Fibroblast of upper back skin (primary cell): ENCODE measurements at places on chromosomes 2 and 18.
A peak's percentile ranks its signal among the peaks of the same experiment; 100 is the strongest.

- no peak for DNase-seq
These were observed at the start of gene AMER3 for GRCh38 chr2:130755256-130756052. AMER3 (plus strand) TSS chr2:130755540; CDS start chr2:130762073, 6,533 bp downstream.

GRCh38 chr2:27243391-27244130 lies 19.3 kb downstream of the SLC30A3 start:
- DNase-seq, result no peak

DNA sequence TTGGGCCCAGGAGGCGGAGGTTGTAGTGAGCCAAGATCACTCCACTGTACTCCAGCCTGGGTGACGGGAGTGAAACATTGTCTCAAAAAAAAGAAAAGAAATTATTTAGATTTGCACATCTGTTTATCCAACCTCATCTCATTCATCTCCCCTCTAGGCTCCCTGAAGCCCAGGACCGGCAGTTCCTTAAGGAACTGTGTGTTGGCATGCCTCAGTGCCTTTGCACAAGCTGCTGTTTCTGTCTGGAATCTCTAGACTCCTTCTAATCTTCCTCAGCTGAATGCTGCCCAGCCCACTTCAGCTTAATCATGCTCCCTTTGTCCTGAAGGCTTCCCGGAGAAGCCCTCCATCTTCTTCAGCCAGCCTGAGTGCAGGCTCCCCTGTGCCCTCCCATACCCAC lies 10.9 kb upstream of the RFX8 start:
- no peak for DNase-seq

DNA sequence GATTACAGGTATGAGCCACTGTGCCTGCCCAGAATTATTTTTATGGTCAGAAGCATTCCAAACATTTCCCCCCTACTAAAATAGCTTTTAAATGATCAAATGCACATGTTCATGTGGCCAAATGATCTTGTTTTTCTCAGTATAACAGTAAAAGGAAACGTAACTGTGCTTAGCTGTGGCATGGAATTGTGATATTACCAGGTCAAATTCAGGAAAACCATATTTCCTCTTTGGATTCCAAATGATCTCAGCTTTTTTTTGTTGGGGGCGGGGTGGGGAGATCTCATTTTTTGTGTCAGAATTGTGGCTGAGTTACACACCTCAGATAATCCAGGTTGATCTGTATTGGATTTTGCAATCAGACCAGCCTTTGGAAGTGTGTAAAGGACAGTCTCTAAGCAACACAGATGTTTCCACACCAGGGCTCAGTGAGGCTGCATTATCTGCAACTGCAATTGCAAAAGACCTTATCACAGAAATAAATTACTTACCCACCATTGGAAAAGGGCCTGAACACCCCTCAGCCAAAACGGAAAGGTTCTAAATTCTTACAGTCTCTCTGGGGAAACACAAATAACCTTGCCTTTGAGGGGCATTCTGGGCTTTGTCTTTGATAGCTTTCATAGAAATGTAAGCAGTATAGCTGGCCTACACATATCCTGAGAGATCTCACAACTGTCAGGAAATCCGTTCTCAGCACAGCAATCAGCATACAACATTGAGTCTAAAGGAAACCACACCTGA lies 8.4 kb downstream of the CASP10 start:
- peak; percentile 20 for DNase-seq

- DNase-seq, result no peak
These were observed 39.8 kb downstream of the SPRED2 start for GRCh38 chr2:65392609-65393008.

GRCh38 chr2:58063641-58064040 lies 17.0 kb downstream of the VRK2 start:
- DNase-seq, result peak; percentile 75

DNA sequence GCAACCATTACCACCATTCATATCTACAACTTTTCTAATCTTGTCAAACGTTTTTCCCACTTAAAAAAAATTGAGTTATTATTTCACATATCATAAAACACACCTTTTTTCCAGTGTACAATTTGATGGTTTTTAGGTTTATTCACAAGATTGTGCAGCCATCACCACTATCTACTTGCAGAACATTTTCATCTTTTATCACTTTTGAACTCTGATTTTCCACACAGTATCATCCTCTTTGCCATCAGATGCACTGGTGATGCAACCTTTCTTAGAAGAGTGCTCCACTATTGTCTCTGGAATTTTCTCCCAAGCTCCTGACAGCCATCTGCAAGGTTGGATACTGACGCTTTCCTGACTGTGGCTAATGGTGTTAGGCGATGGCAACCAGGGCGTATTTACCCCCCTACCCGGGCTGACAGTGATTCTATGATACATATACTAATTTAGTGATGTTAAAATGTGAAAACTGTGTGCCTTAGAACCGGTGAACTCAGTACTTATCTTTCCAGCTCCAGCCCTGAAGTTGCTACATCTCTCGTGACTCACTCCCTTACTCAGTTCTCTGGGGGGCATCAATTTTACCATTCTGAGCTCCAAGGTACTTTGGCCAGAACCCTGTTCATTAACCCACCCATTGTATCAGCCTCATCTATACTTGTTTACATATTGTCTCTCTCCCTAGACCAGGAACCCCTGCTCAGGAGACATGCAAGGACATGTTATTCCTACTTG lies 105.4 kb upstream of the SPRED2 start:
- DNase-seq, result peak; percentile 33

DNA sequence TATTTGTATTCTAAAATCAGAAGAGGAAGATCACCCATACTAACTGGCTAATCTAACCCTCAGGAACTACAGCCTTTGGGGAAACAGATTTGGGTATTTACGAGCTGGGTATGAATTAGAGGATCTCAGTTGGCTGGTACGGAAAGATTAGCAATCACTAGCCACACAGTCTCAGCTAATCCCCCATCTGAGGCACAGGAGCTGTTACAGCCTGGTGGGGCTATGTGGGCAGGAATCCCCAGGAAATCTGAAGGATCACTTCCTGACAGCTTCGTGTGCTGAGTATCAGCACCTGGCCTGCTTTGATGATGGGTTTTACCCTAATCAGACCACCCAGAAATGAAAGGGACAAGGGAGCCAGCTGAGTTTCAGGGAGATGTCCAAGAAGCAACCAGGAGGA lies 206.3 kb downstream of the AFF3 start:
- DNase-seq, result no peak

GRCh38 chr2:211149731-211150130 lies 593.3 kb downstream of the CPS1 start:
- no peak for DNase-seq

GRCh38 chr2:222943820-222944219 lies 83.0 kb downstream of the ACSL3 start:
- peak; percentile 34 for DNase-seq

DNA sequence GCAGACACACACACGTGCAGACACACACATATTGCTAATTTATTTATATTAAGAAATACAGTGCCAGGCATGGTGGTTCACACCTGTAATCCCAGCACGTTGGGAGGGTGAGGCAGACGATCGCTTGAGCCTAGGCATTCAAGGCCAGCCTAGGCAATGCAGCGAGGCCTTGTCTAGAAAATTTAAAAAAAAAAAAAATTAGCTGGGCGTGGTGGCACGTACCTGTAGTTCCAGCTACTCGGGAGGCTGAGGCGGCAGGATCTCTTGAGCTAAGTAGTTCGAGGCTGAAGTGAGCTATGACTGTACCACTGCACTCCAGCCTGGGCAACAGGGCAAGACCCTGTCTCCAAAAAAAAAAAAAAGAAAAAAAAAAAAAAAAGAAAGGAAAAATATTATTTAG lies 28.8 kb downstream of the ANXA4 start:
- no peak for DNase-seq

- no peak for DNase-seq
These were observed 78.2 kb upstream of the SMAD7 start for GRCh38 chr18:49028801-49029506.

GRCh38 chr2:118103951-118104940 lies 16.0 kb downstream of the INSIG2 start:
- no peak for DNase-seq

DNA sequence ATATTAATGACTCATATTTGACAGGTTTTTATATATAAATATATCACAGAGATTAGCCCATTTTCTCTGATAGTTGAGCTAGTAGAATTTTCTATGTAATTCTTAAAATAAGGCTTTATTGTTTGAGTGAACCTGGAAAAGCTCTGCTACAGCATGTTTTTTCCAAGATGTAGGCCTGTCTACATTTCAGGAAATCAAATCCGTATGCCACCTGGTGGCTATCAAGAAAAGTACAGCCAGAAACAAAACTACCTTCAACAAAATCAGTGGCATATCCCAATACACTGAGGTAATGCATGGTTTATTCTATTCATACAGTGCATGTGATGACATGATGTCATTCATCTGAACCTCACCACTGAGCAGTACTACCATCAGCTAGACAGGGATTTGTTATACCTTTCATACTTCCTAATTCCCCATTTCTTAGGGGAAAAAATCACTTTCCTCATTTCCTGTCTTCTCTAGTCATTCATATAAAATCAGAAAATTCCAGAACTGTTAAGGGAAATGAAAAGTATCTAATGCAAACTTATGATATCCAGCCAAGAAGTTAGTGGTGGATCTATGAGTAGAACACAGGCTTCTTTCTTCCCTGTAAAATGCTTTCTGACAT lies 310.4 kb upstream of the SYT4 start:
- peak; percentile 34 for DNase-seq

GRCh38 chr2:176171351-176172006 lies 14.4 kb downstream of the HOXD3 start:
- no peak for DNase-seq

- DNase-seq, result peak; percentile 14
These were observed 48.9 kb downstream of the PTPN4 start for GRCh38 chr2:119808516-119809147.

DNA sequence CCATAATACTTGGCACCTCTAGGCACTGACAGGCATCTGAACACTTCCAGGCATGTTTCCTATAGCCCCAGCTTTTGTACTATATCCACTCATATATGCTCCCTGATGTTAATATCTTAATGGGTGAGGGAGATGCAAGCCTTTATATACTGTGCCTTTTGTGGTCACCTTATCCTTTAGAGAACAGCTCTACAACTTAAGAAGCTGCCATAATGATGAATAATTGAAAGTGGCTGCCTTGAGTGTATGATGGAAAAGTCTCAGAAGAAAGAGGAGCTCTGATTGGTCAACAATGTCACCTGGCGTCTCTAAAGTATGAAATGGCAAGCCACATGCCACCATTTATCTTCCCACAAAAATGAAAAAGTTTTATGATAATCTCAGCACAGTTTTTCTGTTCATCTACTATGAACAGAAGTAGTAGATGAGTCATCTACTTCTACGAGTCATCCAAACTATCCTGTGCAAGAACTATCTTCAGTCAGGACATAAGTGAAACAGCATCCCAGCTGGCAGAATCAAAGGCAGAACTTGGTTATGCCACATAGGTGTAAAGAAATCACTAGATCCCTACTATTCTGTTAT lies 997.9 kb upstream of the CELF4 start:
- DNase-seq, result no peak

- DNase-seq, result no peak
These were observed 11.8 kb upstream of the SLC9A4 start for GRCh38 chr2:102461188-102461587.

DNA sequence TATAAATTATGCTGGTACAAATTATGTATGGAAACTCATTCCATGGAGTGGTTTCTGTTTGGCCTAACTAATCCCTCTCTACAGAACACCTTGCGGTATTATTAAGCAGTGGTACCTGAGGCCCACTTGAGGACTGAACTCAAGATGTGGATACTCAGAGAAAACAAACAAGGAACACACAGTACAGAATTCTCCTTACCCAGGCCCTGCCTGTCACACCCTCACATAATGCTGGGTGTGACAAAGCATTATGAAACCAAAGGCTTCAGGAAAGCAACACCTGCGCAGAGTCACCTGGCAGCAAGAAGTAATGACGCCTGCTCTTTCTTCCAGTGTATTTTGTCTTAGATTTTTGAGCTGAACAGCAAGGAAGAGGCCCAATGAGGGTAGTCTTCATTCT lies 264.7 kb downstream of the PAX3 start:
- no peak for DNase-seq

DNA sequence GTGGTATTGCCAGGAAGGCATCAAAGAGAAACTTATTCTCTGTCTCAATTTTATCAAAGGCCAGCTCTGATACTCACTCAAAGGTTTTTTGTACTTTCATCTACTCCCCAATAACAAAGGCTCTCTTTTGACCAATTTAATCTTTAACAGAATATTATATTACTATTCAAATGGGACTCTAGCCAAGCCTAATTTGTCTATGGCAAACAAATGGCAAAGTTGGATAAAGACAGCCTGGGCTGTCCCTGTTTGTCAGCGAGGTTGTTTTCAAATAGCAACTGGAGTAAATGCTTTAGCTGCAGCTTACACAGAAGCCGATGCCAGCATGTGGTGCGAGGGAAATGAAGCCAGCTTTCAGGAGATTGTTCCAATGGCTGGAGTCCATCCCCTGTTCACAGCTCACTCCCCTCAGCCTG lies 80.1 kb upstream of the CTNNA2 start:
- no peak for DNase-seq

- no peak for DNase-seq
These were observed 50.6 kb upstream of the ODC1 start for GRCh38 chr2:10498525-10499274.

GRCh38 chr2:22855761-22856184 lies 529.2 kb upstream of the KLHL29 start:
- no peak for DNase-seq

GRCh38 chr2:238573916-238574315 lies 147.2 kb downstream of the ASB1 start:
- no peak for DNase-seq

- peak; percentile 79 for DNase-seq
These were observed 92.0 kb downstream of the HDAC4 start for GRCh38 chr2:239308661-239309397.

- DNase-seq, result no peak
These were observed 35.0 kb downstream of the TEX51 start for GRCh38 chr2:126933711-126934091.

GRCh38 chr18:48882379-48882778 lies 68.4 kb downstream of the SMAD7 start:
- DNase-seq, result no peak

GRCh38 chr2:109555346-109555900 lies 58.3 kb downstream of the SEPTIN10 start:
- DNase-seq, result no peak

DNA sequence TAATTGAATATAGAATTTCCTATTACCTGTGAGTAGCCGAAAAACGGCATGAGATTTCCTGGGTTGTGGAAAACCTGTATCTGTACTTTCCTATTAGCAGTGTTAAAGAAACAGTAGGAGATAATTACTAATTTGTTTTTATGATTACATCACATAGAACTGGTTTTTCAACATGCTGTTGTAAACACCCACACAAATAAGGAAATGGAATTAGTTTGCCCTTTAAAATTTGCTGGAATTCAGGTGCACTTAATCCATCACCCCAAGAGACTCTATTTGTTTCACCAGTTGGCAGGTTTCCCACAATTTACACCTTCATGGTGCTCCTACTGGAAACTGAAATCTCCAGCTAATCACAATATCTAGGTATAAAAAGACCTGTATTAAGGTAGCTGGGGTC lies 274.1 kb upstream of the SLC8A1 start:
- no peak for DNase-seq

DNA sequence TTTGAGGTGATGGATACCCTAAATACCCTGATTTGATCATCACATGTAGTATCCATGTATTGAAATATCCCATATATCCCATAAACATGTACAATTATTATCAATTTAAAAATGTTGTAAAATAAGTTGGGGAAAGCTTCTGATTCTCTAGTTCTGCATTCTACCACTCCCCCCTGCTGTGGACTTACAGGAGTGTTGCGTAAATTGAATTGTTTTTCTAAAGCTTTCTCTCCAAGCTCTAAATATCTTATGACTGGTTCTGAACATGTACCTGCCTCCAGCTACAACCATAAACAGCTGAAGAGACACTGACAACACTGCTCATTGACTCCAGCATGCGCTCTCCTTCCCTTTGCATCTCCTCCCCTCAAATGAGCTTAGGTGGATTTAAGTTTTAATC lies 145.2 kb downstream of the MGAT5 start:
- no peak for DNase-seq
